ENCODE measurements at places on chromosomes 4 and X.

DNA sequence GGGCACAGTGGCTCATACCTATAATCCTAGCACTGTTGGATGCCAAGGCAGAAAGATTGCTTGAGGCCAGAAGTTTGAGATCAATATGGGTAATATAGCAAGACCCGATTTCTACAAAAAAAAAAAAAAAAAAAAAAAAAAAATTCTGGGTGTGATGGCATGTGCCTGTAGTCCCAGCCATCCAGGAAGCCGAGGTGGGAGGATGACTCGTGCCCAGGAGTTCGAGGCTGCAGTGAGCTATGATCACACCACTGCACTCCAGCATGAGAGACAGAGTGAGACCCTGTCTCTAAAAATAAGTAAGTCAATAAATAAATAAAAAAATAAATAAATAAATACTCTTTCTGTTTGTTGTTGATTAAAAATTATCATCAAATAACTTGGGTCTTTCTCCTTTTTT is 62.4 kb upstream of the BMPR1B start:
- DNase-seq, result no peak

DNA sequence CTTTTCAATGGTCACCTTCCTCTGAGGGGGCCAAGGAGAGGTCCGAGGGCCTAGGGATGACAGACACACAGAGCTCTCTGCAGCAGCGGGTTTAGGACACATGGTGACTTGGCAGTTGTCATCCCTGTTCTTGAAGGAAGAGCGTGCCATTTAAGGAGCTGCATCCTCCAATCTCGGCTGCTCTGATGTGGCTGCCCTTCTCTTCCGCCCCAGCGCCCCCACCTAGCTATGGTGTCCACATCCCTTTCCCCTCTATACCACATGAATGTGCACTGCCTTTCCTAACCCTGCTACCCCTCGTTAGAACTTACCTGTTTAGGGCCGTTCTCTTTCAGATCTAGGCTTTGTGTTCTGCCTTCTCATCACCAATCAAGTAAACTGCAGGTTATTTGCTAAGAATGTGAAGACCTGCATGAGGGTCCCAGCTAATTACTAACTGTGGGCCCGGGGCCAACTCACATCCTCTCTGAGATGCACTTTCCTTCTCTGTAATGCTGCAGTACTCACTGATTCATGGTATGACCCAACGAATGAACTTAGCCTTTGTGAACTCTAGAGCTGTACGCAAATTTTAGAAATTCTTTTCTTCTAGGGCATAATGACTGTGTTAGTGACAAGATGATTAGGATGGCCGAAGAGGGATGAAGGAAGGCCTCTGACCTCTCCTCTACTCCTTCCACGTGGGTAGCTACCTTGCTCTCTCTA is 38.2 kb downstream of the CHST7 start:
- DNase-seq, result no peak

DNA sequence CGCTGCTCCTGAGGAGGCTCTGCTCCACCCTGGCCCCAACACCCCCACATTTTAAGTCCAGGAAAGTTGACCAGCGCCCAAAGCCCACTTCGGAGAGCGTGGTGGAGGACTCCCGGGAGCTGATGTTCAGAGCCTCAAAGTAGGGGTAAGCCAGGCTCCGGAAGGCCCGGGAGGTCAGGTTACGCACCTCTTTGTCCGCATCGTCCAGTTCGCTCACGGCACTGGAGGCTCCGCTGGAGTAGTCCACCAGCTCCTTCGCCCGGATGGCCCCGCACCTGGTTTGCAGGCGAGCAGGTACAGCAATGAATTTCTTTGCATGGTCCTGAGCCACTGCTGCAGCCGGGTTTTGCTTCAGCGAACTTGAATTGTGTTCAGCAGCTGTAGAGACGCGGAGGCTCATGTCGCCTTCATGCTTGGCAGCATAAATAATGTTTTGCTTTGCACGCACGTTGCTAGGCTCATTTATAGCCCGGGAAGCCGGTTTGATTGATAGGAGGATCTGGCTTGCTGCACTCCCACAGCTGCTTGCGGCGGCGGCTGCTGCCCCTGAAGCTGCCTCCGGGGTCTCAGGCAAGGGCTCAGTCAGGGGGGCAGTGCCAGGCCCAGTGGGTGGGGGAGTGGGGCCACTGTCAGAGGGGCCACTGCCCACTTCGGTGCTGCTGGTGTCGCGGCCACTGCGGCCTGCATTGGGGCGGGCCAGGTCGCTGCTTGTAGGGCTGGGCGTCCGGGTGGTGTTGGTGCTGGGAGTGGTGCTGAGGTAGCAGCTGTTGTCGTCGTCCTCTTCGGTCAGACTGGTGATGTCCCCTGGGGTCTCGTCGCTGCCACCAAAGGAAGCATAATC is 4.8 kb downstream of the C4orf54 start:
- no peak for DNase-seq

- no peak for DNase-seq
These were observed 99.6 kb upstream of the PPP2R3B start for GRCh38 chrX:486325-486724.

DNA sequence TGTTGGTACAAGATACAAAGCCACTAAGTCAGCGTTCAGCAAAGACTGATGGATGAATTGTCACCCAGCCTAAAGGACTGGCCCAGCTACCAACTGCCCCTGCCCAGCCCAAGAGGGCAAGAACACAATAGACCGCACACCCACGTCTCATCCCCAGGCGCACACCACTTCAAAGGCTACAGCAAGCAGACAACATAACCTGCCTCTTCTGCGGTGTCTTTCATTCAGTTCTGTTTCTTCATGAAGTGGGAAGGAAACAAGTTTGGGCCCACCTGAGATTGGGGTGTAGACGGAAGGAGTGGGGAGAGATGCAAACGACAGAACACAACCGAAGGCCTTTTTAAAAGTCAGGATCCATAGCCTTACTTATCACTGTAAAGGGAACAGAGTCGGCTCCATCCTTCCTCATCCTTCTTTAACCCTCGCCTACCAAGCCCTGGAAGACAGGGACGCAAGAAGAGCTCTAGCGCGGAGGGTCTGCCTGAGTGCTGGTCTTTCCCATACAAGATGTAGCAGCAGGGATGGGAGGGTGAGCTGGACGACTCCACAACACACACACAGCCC is 691 bp downstream of the SCARB2 start:
- DNase-seq, result no peak

DNA sequence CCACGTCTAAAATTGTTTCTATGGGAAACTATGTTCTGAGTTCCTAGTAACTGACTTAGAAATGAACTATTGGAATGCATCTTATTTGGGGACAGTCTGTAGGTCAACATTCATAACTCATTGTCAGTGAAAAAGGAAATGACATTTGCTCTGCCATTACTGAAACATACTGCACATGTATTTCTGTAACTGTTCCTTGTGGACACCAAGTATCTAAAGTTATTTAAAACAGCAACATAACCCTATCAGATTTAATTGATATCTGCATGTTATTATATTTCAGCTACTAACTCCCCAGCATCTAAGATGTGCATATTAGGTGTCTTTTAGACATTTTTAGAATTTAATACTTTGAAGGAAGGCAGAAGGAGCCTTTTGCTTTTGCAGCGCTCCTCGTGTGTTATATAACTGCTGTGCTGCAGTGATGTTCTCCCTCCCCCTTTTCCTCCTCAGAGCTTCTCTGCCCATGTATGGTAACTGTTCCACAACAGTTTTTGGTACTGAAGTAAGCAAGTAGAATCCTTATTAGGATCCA is 37.2 kb upstream of the TMEM131L start:
- DNase-seq, result no peak

DNA sequence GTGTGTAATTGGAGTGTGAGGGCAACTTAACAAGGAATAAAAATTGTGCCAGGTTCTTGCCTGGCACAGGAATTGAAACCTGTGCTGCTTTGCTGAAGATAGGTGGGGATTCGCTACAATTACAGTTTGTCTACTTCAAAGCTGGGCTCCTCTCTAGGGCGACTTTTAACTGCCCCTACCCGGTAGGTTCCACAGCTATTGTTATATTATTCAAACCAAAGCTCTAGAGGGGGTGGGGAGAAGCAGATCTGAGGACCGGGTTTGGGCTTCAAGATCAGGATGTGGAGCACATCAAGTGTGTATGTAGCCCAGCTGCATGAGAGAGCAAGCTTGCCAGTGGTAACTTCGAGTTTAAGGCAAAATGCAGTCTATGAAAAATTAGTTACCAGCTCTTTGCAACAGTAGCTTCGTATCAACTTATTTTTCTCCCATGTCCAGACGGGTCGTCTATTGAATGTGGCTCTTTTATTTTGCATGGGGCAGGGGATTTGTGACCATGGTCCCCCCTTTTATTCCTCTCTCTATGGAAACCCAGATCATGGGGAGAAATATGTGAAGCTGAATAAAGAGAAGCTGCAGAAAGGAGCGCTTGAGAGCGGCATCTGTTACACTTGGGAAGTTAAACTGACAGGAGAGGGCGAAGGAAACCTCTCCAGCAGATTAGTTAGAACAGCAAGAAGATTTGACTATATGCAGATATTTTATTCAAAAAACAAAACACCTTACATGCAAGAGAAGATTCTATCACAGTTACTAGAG is 3.2 kb upstream of the POU3F4 start:
- DNase-seq, result no peak

All from endothelial cell (in vitro differentiated cells).